NCI-H510A (cell line): ENCODE measurements at places on chromosomes 5 and 9.
A peak's percentile ranks its signal among the peaks of the same experiment; 100 is the strongest.

DNA sequence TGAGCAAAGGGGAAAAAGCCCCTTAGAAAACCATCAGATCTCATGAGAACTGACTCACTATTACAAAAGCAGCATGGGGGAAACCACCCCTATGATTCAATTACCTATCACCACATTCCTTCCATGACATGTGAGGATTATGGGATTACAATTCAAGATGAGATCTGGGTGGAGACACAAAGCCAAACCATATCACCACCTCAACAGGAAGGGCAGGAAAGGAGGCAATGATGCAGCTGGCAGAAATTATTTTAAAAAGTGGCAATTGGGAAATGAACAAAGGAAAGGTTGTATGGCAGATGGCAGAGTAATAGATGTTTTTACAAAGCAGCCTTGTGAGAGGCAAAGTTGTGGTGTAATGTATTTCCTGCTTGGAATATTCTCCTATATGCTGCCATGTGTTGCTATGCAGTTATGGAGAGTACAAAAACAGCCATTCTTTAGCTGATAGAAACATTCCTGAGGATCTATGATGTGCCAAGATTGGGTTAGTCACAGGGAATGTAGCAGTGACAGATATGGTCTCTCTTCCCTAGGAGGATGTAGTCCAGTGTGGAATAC lies 138.8 kb downstream of the SMC2 start:
- DNase-seq = no peak

DNA sequence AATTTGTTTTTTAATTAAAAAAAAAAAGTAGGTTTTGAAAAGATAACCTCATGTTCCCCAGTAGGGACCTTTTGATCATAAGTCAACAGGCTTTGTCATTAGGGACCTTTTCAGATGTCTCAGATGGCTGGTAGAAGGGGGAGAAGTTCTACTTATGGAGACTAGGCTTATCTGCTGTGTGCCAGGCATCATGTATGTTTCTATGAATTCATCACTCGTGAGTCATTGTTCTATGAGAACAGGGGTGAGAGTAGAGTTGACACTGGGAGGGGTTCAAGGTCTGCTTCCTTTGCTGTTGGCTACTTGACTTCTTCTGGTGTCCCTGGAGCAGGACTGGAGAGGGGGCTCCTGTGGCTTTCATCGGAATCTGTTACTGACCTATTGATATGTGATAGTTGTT lies 138.8 kb downstream of the KDM4C start:
- DNase-seq = no peak

DNA sequence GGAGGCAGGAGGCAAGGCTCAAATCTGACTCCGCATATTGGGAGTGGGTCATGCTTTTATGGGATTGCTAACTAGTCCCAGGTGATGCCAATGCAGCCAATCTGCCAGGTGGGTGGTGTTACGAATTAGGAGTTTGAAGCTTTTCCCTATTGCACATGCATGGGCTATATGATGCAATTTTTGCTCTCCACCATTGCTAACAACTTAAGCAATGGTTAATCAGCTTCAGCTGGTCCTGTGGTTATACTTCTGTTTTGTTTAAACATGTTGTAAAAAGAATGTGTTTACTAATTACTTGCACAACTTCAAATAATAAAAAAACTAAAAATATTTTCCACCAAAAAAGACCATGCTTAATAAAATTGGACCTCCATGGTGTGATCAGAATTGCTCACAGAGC lies 55.7 kb downstream of the SHC3 start:
- DNase-seq = no peak

DNA sequence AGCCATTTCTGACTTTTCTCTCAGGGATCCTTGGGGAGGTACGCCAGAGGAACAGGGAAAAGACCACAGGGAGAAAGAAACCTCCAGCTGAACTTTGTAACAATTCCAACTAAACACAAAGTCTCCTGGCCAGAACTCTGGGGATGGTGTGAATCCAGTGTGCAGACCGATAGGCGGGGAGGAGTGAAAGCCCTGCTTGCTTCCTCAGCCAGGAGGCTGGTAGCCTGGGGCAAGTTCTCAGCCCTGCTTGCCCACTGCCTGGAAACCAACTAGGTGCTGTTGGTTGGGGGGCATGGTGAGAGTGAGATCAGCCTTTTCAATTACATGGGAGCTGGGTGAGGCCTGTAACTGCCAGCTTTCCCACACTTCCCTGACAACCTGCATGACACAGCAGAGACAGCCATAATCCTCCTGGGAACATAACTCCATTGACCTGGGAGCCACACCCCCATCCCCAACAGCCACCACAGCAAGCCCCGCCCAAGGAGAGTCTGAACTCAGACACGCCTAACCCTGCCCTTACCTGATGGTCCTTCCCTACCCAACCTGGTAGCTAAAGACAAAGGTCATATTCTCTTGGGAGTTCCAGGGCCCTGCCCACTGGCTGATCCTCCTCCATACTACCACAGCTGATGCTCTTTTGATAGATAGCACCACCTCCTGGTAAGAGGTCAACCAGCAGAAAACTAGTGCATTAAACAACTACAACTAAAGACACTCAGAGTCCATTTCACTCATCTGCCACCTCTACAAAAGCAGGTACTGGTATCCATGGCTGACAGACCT lies 100.1 kb upstream of the TNFAIP8 start:
- no peak for DNase-seq

GRCh38 chr5:67644221-67644920 lies 447.8 kb upstream of the CD180 start:
- no peak for DNase-seq

DNA sequence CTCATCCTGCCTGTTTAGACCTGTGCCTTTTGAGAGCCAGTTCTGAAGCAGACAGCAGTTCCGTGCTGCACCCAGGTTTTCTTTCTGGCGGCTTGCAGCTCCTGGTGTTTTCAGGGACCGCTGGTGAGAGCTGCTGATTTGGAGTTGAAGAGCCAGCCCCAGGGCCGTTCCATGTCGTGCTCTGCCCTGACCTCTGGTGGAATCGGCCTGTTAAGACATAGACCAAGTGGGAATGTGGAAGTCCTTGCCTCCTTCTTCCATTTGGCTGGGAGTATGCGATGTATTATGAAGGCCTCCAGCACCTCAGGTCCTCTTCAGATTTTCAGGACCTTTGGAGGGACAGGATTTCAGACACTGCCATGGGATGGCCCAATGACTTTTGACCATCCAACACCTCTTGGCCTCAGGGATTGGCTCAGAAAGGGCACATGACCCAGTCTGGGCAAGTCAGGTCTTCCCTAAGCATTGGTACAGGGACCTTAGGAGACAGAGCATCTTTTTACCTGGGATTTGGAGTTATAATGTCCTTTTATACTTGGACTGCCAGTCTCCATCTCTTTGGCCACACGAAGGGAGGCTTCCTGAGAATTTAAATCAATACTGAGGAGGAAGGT lies 136.1 kb upstream of the CLINT1 start:
- peak; percentile 33 for DNase-seq

- DNase-seq = no peak
Observed at GRCh38 chr9:120410925-120411501, 169.0 kb downstream of the CDK5RAP2 start.

DNA sequence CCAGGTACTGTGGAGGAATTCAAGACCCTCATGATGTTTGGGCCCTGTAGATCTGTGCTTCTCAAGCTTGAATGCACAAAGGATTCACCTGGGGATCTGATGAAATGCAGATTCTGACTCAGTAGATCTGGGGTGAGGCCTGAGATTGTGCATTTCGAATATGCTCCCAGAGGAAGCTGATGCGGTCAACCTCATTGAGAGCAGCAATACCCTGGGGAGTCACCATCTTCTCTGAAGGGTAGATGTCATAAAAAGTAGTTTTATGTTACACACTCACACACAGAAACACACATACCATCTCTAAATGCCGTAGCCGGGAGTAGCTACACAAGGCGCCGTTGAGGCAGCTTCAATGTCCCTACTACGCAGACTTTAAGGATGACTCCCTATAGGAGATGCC lies 55.8 kb upstream of the CPEB4 start:
- DNase-seq = no peak

DNA sequence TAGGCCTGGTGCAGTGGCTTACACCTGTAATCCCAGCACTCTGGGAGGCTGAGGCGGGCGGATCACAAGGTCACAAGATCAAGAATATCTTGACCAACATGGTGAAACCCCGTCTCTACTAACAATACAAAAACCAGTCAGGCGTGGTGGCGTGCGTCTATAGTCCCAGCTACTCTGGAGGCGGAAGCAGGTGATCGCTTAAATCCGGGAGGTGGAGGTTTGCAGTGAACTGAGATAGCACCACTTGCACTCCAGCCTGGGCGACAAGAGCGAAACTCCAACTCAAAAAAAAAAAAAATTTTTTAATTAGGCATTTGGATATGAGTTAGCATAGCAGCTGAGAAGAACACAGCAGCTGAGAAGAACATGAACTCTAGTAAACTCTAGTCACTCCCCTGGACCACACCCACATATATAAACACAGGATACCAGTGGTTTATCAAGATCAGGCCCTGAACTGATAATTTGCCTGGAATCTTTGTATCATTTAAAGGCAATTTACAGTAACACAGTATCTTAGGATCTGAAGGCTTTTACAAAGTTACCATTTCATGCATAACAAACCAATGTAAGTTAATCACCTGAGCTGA lies 4.6 kb upstream of the UGCG start:
- DNase-seq = peak; percentile 93

DNA sequence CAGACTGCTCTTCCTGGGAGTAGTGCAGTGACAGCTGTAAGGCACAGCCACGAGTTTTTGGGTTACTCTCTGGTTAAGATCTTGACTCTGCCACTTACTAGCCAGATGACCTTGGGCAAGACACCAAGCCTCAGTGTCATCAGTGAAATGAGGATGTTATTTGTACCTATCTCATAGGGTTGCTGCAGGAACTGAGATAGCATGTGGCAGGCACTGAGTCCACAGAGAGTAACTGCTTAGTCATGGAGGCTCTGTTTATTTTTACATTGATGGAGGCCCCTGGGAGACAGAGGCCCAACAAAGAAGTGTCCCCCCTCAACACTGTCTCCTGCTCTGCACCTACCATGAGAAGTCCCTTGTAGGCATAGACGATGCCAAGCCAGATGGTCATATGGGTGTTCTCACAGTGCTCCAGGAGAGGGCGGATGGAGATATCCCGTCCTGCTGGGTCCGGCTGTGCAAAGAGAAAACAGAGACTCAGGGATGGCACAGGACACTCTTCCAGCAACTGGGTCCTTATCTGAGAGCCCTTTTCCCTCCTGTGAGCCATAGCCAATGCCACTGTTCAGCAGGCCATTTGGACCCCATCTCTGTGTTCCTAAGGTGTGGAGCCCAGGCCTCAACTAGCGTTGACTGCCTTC lies 55.4 kb upstream of the TBC1D2 start:
- no peak for DNase-seq

- DNase-seq = no peak
Observed at GRCh38 chr5:6633469-6634245, 417 bp downstream of the SRD5A1 start.

DNA sequence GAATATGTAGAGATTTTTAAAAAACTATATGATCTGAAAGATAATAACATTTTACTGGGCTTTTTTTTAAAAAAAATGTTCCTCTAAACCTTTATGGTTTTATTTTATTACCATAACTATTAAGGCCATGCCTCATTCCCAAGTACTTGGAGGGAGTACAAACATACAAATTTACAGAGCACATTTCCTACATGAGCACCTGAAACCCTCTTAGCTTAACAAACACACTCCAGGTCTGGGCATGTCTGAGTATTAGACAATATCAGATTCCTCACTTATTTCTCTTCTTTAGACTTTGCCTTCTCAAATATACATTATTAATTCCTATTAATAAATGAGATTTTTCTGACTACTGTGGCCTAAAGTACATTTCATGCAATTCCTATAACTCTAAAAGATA lies 319.2 kb downstream of the SLCO4C1 start:
- DNase-seq = peak; percentile 21

DNA sequence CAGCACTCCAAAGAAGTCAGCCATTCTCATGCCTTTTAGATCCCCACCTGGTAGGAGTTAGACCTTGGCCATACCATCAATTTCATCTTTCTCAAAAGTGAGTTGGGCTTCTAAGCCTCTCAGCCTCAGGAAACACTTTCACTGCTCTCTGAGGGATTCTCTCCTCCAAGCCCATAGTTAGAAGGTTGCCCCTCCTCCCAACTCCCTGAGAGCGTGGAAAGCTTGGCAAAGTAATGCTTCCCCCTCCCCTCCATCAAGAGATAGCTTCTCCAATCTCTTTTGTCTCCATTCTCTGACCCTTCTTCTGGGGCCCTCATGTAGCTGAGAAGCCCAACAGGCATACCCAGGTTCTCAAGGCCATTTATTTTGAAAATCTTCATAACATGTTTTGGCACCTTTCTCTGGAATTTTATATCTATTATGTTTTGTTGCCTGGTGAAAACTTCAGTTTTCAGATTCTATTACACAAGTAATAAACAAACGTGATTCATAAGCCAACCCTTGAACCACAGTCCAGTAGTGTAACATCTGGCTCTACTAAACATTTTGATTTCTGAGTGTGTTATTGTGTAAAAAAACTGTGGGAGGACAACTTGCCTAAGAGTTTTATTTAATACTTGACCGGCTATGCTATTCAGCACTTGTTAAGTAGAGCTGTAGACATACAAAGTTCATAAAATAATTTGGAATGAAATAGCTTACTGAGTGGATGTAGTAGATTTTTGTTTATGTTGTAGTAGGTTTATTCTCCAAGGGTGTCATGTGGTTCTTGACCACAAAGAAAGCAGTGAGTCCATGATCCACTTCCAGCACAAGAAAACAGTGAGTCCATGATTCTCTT lies 17.1 kb downstream of the LVRN start:
- DNase-seq = no peak

- DNase-seq = no peak
Observed at GRCh38 chr5:147180751-147181150, 54.1 kb upstream of the STK32A start.

GRCh38 chr9:115992834-115993233 lies 160.8 kb upstream of the PAPPA start:
- DNase-seq = no peak

GRCh38 chr9:27451207-27451797 lies 72.8 kb upstream of the IFNK start:
- no peak for DNase-seq

DNA sequence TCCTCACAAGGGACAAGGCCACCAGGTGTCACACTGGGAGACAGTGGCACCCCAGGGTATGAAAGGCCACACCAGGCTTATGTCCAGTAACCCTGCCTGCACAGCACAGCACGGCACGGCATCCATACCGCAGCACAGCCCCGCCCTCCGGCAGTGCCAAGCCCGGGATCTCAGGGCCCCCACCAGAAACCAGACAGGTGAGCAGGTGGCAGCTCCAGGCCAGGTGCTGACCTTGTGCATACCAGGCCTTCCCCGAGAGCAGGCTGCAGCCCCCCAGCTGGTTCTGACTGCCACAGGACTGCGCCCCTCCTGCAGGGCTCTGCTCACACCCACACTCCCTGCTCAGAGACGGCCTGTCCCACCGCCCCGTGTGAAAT lies 56.5 kb downstream of the ADAMTS2 start:
- no peak for DNase-seq
